Mucosa of gallbladder (tissue), 1 donor: ENCODE measurements at places on chromosomes 11 and 22.

DNA sequence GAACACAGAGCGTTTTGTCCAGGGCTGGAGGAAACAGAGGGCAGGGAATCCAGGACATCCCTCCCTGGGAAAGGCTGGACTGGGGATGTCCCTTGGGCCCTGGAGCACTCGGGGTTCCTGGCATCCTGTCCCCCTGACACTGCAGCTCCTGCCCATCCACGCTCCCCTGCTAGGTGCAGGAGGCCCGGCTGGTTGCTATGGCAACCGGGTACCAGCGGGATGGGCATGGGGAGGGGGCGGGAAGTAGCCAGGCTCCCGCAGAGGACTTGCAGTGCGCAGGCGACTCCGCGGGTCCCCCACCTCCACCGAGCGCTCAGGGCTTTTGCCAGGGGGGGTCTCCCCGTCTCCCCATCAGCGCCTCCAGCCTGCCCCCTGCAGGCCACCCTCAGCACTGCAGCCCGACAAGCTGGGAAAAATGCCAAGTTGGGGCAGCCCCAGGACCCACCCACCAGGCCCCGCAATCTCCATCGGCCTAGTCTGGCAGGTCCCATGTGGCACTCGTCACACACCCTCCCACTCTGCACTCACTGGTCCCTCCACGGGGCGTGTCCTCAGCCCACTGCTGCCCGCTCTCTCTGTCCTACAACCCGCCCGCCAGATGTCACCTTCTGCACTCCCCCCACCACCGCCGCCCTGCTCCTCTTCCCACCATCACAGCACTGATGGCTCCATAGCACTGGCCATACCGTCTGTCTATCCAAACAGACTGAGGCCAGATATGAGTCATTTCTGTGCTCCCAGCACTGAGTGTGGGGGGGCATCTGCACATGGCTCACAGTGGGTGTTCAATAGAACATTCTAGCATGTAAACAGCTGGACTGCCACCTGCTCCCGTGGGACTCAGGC lies 31.5 kb downstream of the KIAA0930 start:
- DNase-seq = no peak

DNA sequence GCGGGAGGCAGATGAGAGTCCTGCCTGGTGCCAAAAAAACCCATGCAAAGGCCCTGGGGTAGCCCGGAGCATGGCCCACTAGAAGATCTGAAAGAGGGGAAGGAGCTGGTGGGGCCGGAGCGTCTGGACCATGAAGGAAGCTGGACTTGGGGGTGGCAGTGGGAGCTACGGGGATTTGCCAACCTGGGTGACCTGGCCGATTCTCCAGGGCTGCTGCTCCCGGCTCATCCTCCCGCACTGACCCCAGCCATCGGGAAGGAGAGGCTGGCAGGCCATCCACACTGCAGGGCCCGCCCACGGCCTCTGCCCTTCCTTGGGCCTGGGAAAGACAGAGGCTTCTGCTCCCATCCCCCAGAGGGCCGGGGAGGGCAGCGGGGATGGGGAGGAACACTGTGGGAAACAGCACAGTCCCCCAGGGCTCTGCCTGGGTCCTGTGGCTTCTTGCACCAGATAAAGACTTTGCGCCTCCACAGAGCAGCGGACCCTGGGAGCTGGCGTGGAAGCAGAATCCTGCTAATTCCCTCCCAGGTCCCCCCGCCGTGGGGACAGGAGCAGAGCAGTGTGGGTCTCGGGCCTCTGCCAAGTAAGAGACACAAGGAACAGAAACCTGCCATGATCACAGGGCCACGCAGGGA lies 87.1 kb upstream of the LINC01488 start:
- no peak for DNase-seq

GRCh38 chr11:33160136-33160535 lies 1.1 kb downstream of the CSTF3 start:
- no peak for DNase-seq

- no peak for DNase-seq
Observed at GRCh38 chr11:61160487-61161189, 588 bp downstream of the VPS37C start.

DNA sequence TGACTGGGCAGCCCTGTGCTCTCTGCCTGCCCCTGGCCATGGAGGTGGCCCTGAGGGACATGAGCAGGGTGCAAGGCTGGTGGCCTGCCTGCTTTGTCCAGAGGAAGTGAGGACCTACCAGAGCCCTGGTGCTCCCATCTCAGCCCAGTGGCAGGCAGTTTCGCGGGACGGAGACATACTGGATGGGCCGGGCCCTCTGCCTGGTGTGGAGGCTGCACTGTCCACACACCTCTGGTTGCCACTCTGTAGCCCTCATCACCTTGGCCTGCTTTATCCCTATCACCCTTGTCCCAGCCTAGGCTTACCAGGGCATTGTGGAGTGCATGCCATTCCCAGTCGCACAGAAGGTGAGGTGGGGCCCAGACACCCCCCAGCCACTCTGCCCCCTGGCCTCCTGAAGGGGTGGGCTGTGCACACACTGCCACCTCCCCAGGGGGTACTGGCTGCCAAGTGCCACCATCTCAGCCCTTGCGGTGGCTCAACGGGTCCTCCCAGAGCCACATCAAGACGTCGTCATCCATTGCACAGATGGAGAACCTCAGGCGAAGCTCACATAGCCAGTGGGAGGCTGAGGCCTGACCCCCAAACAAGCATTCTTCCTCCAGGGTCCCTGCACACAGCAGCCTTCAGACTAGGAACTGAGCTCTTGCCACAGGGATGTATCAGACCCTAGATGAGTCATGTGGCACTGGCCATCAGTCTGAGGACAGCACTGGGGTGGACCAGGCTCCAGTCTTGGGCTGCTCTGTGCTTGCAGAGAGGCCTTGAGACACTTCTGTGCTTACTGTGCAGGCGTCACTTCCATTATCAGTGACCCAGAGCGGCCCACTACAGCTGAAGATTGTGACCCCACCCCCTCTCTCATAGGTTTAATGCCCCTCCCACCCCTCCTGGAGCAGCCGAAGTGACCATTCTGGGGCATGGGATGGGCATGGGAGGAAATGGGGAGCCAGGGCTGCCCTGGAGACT lies 176.1 kb downstream of the IGLL1 start:
- no peak for DNase-seq

DNA sequence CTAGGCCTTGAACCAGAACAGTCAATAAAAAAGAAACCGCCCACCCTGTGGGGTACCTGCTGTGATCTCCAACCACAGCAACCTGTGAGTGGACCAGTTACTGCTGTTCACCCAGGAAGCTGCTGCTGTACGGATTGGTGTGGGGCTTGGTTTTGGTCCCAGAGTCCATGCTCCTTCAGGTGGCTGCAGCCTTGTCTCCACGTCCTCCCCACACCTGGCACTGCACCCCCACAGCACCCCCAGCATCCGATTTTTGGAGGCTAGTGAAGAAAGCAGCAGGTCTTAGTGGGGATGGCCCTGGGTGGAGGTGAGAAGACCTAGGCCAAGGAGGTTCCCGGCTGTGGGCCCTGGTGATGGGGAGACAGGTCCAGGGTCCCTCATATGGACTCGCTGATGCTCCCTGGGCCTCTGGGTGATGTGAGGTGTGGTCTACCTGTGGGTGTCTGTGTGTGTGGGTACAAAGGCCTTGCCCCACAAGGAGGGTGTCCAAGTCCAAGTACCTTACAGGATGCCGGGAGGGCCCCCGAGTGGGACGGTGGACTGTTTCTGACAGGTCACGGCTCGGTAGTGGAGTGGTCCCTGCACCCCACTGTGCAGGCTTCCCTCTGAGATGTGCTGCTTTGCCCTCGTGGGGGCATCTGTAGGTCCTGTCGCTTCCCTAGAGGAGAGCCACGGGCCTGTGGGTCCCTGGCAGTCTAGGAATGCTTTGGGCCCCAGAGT lies 283.4 kb downstream of the TBC1D22A start:
- DNase-seq = no peak

GRCh38 chr22:46088541-46089311 lies 61.6 kb upstream of the PPARA start:
- DNase-seq = no peak

DNA sequence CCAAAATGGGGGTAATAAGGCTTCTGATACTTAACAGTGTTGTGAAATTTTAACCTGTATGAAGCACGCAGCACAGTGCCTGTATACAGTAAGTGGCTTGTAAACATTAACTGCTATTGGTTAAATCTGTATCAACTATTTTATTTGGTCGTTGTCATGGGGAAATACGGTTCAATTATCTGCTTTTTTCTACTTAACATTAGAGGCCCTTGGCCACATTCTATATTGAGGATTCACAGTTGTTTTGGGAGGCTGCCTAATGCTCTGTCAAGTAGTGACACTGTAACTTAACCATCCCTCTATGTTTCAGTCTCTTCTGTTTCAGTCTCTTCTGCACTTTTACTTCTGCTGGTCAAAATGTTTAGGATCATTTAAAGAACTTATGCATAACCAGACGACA lies 95.6 kb downstream of the LDLRAD3 start:
- no peak for DNase-seq

DNA sequence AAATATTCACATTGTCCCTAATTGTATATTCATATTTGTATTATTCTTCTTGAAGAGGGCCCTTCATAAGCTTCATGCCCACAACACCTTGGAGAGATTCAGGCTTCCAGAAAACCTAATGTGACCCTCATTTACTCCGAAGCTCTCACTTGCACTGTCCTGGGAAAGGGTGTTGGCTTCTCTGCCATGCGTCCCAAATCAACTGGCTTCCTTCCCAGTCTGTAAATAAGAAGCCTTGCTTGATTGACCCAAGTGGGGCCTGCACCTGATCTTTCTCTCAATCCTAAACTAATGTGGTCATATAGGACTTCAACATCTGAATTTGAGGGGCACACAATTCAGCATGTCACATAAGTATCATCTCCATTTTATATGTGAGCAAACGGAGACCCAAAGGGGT lies 40.5 kb upstream of the ZBTB16 start:
- DNase-seq = no peak

DNA sequence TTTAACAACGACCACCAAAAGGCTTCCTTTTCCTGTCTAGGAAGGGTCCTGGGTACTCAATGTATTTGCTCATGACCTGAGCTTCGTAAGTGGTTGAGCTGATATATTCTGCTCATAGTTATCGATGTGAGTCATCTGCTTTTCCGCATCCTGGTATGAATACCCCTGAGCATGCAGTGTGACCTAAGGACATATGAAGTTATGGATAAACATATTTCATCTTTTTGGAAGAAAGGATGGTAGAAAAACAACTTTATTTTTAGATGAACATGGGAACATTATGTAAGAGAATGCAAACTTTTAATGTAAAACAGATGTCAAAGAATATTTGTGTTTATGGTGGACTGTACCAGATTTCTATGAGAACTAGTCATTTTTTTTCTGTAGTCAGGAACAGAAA lies 28.4 kb downstream of the TRPC6 start:
- no peak for DNase-seq

DNA sequence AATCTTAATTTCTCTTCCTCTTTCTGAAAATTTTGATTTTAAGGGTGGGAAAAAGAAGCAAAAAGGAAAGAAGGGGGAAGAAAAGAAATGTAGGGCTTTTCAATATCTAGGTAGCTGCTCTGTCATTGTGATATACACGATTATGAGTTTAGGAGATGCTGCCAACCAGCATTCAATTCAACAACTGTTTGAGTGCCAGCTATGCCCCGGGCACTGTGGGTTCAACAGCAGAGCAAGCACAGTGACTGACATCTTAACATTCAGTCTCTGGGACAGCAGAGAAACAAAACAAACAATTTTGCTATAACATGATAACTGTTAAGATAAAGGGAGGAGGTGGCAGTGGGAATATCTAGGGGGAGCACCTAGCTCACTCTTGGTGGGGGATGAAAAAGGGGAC lies 91.6 kb downstream of the DBX1 start:
- no peak for DNase-seq

- no peak for DNase-seq
Observed at GRCh38 chr22:25420925-25421904, 143.3 kb upstream of the GRK3 start.

GRCh38 chr11:114058026-114058706 lies 1.3 kb upstream of the ZBTB16 start:
- DNase-seq = no peak

- DNase-seq = no peak
Observed at GRCh38 chr11:83349296-83349695, 63.1 kb upstream of the CCDC90B start.

DNA sequence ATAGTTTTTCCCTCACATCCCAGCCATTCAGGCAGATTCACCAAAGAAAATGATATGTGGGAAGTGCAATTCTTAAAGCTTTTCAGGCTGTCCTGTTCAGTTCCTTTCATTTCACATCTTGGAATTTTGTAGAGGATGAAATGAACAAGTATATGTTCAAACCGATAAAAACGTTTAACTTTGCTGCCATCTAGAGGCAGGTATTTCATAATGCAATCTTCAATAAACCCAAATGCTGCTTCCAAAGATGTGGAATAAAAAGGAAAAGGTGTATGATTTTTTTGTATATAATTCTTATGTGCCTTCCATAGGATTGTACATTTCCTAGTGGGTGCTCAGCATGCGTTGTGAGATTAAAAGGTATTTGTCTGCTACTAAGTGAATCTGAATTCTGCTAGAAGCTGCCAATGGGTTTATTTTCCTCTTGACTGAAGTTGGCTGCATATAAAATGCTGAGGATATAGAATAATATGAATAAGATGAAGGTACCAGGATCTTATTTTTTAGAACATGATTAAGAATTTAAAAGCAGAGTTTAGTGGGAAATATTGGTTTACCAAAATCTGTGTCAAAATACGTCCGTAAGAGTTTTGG lies 199.3 kb downstream of the PGR start:
- DNase-seq = no peak

- no peak for DNase-seq
Observed at GRCh38 chr22:39449708-39450107, 7.1 kb upstream of the MGAT3 start.

- DNase-seq = no peak
Observed at GRCh38 chr11:115535781-115536180, 31.6 kb upstream of the CADM1 start.

DNA sequence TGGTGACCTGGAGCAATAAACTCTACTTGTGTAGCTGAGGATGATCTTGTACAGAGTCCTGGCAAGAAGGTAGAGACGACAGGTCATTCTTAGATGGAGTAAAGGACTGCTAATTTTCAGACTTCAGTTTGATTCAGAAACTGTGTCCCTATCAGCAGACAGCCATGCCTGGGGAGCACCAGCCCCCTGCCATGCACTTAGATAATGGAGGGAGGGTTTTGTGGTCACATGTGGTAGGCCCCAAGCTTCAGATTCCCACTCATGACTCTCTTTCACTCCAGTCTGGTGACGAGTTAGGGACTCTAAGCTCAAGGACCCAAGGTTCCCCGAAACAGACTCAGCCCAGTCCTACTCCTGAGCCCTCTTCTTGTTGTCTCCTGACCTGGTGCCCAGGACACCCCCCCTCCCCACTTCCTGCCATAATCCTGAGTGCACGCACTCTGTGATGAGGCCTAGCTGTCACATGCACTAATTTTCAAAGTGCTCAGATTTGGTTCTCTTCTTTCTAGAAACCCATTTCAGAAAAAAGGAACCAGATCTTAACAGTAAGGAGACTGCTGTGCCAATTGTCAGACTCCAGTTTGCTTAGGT lies 10.2 kb upstream of the AMPD3 start:
- no peak for DNase-seq

- DNase-seq = no peak
Observed at GRCh38 chr11:129888451-129888850, 6.9 kb downstream of the NFRKB start.

DNA sequence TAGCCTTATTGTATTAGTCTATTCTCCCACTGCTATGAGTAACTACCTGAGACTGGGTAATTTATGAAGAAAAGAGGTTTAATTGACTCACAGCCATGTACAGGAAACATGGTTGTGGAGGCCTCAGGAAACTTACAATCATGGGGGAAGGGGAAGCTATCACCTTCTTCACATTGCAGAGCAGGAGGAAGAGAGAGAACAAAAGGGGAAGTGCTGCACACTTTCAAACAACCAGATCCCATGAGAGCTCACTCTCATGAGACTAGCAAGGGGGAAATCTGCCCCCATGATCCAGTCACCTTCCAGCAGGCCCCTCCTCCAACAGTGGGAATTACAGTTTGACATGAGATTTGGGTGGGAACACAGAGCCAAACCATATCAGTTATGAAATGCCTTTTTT lies 179.4 kb downstream of the ARHGAP42 start:
- DNase-seq = no peak
